Stimulated activated CD4-positive, alpha-beta T cell treated with anti-CD3 and anti-CD28 coated beads, Interleukin-1b, Interleukin-23, amount 100 ng/mL, for 1 hour (primary cell): ENCODE measurements at places on chromosomes 6 and 20.

DNA sequence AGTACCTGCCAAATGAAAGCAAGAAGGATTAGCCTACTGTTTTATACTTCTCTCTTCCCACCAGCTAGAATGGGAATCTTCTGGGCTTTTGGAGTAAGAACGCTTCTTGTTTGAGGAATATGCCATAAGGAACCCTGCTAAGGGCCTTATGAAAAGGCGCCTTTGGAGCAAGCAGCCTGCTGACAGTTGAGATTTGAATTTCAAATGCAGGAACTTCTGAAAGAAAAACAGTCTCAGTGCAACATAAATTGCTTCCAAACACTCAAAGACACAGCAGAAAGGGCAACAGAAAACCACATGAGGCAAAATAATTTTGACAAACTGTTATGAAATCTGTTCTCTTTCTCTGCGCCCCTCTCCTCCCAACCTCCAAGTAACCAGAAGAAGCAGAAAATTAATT lies 149.4 kb upstream of the B3GAT2 start:
- no peak for DNase-seq

- no peak for DNase-seq
Observed at GRCh38 chr20:33431797-33432381, 11.7 kb downstream of the SNTA1 start.

GRCh38 chr6:111579816-111580215 lies 25.9 kb downstream of the TRAF3IP2 start:
- no peak for DNase-seq

DNA sequence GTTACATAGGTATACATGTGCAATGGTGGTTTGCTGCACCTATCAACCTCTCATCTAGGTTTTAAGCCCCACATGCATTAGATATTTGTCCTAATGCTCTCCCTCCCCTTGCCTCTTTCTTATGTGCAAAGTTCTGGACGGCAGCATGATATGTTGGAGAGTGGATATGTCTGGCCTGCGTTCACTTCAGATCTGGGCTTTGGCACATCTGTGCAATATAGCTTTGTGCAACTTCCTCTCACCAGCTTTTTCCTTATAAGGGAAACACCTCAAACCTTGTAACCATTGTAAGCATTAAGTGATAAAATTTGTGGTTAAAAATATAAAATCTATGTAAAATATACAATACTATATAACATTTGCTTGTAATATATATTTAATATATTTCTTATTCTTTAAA lies 288.0 kb downstream of the PHACTR1 start:
- DNase-seq = no peak
